ENCODE measurements at places on chromosomes 7 and 10. TPM values are rescaled to one million over a fixed set of nuclear protein-coding genes. Genes with fewer than 3 reads are reported as not detected.

ASAH2 gene
- total RNA-seq, result 1.9 TPM

DNA sequence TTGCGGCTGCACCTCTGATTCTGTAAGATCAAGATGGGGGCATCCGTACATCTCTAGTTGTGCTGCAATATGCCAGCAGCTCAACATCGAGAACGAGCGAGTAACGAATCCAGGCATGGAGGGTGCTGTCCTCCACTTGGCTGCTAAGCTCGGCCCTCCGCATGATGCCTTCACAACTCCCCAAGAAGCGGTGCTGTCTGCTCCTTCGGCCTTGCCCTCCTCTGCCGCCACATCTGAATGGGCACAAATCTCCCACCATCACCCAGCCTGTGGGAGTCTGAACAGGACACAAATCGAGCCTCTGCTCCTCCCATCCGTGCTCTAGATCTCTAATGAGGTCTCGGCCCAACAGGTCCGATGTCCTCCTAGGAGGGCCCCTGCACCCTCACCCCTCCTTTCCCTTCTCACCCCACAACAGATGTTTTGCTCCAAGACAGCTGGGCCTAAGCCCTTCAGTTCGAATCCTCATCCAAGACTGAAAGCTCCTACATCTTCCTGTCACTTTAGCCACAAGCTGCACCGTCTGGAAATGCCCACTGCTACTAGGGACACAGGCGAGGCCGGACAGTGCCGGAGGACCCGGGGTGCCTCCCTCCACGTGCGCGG is 86.7 kb downstream of the ZNF33B start:
- peaks cover 1% of the 10 kb centered on the region for H3K36me3 ChIP-seq
- no peak overlapping the region for H3K27ac ChIP-seq
- H3K4me1 ChIP-seq, result peaks cover 17% of the 10 kb centered on the region
- no peak for DNase-seq
- H3K27me3 ChIP-seq, result no peaks in the 10 kb centered on the region
- H3K4me3 ChIP-seq, result peak overlapping the region; percentile 97

DNA sequence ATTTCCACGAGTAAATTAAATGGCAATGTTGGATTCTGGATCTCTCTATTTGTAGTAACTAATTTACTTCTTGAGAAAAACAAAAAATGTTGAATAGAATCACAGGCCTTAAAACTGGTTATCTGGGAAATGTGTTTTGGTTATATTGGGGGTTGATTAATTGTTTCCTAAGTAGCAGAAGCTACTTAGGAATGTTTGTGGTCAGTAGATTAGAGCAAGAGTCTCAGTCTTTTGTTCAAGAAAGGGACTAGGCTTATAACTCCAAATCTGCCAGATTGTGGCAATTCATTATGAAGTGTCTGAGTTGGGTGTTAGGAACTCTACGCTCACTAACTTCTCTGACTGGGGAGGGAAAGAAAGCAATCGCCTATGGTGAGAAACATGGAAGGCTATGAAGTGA is 244.3 kb upstream of the PHYHIPL start:
- no peaks in the 10 kb centered on the region for H3K36me3 ChIP-seq
- no peaks in the 10 kb centered on the region for H3K4me1 ChIP-seq
- no peak overlapping the region for H3K4me3 ChIP-seq
- no peak overlapping the region for H3K27ac ChIP-seq
- no peak for DNase-seq

GRCh38 chr10:75283078-75283670 is 47.4 kb upstream of the COMTD1 start:
- H3K36me3 ChIP-seq, result no peaks in the 10 kb centered on the region
- no peak overlapping the region for H3K4me3 ChIP-seq
- no peak for DNase-seq
- H3K27me3 ChIP-seq, result peaks cover 25% of the 10 kb centered on the region
- H3K27ac ChIP-seq, result no peak overlapping the region

OR2A42 gene
- total RNA-seq, result 0.10 TPM

PDIA4 gene
- total RNA-seq, result 36.5 TPM

ST8SIA6 gene
- not detected for total RNA-seq

DNA sequence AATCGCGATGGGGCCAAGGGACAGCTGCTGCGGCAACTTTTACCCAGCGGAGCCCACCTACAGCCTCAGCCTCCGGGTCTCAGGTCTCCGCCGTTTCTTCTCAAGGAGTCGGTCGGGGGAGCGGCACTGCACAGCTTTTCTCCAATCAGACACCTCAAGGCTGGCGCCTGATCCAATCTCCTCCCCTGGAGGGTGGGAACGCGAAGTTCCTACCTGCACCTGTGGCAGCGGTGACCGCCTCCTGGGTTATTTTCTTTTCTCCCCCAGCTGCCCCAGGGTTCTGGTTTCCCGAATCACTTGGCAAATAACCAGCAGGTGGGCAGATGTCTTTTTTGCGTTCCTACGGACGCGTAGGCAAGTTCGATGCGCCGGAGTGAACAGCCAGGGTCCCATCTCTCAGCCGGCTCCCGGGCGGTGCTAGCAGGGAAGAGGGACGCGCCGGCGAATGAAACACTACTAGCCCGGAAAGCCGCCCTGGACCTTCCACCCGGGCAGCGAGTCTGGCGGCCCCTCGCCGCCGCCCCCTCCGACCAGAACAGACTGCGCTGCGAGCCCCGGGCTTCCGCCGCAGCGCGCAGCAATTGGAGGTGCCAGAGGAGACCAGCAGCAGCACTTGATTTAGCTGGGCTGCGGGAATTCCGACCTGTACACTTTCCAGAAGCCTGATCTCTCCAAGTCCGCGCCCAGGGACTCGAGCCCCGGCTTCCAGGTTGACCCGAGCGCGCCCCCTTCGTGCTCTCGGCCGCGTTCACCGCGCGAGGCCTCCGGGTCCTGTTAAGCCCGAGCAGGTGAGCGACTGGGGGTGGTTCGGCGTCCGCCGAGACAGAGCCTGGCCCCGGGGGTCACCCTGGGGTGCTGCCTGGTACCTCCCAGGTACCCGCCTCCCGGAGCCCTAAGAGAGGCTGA is at the start of gene PRR15:
TSS of gene PRR15 (plus strand) at position 246 of the 906 bp plus-strand sequence. CDS start 2,495 bp downstream, outside the sequence.
- no peak within 1 kb of the TSS for H3K27ac ChIP-seq
- H3K4me1 ChIP-seq, result peaks cover 38% of the 10 kb centered on the region
- H3K27me3 ChIP-seq, result no peaks in the 10 kb centered on the region
- peak within 1 kb of the TSS; percentile 36 for H3K4me3 ChIP-seq
- H3K36me3 ChIP-seq, result no peaks in the 10 kb centered on the region

DNA sequence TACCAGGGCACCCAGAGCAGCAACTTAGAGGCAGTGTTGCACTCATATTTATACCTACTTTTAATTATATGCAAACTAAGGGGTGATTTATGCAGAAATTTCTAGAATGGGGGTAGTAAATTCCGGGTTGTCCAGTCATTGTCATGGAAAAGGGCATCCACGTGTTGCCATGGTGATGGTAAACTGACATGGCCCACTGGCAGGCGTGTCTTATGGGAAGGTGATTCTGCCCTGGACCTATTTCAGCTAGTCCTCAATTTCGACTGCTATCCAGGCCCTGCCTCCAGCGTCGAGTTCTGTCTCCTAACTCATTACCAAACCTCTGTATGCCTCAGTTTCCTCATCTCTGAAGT is 12.8 kb downstream of the SNX8 start:
- H3K4me1 ChIP-seq, result peaks cover 69% of the 10 kb centered on the region
- DNase-seq, result no peak

GRCh38 chr7:142997456-142997989 is 29.4 kb downstream of the OR9A2 start:
- DNase-seq, result no peak
- H3K4me3 ChIP-seq, result no peak overlapping the region
- H3K36me3 ChIP-seq, result no peaks in the 10 kb centered on the region
- no peak overlapping the region for H3K27ac ChIP-seq

FBXO24 gene
- total RNA-seq, result 2.2 TPM

GRCh38 chr7:681551-682307 is 44.8 kb upstream of the DNAAF5 start:
- H3K27ac ChIP-seq, result no peak overlapping the region
- no peak overlapping the region for H3K4me3 ChIP-seq

SMARCD3 gene
- total RNA-seq, result 0.29 TPM

DNA sequence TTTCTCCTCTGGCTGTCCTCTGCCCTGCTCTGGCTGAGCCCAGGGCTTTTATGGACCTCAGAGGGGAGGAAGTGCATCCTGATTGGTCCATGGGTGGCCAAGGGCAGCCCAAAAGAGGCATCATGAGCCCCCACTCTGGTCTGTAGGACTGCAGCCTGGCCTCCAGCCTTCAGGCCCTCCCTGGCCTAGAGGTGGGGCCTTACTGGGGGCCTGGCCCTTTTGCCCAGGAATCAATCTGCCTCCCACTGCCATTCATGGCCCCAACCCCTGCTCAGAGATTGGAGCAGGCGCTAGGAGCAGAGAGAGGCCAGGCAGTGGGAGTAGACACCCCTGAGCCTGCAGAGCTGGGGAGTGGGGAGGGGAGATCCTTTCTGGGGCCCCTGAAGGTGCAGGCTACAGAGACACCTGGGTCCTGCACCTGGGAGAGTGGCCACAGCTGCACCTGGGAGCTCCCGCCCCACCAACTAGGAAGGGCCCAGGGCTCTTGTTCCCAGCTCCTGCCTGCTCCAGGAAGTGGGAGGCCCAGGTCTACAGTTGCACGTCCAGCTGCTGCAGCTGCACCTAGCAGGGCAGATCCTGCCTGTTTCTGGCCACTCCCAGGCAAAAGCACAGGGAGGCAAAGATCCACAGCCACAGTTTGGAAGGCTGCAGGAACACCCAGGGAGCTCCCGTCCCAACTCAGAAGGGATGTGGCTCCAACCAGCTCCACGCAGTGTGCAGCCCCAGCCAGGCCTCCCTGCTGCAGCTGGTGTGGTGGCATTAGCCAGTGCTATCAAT is 6.4 kb upstream of the DYNC2I1 start:
- H3K4me1 ChIP-seq, result no peaks in the 10 kb centered on the region
- H3K36me3 ChIP-seq, result no peaks in the 10 kb centered on the region
- no peak overlapping the region for H3K4me3 ChIP-seq
- no peak overlapping the region for H3K27ac ChIP-seq

DNA sequence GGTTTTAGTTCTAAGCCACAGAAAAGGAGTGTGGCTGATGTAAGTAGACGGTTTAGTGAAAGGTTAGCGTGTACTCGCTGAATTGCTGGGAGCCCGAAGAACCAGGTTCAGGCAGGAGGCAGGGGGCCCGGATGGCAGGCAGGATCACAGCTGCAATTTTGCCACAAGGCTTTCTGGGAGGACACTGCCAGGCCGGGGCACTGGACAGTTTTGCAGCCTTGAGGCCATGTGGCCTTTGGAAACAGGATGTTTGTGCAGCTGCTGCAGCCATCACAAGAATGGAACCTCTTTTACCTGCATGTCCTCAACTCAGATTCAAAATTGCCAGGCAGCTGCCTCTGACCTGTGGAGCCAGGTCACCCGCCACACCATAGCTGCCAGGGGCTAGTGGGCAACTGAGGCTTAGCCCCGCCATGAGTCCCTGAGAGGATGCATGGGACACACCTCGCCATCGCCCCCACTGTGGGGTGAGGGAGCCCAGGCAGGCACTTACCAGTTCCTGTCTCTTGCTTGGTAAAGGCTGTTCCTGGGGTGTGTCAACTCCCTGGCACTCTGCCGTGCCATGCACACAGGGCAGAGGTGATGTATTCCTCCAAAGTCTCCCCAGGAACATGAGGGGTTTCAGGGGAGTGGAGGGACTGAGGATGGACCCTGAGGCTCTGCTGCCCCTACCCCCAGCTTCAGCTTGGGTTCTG is 188.6 kb downstream of the RPS24 start:
- no peaks in the 10 kb centered on the region for H3K27me3 ChIP-seq
- H3K27ac ChIP-seq, result no peak overlapping the region
- H3K36me3 ChIP-seq, result no peaks in the 10 kb centered on the region
- no peak overlapping the region for H3K4me3 ChIP-seq

CYP26A1 gene
- total RNA-seq, result not detected

DGKI gene
- total RNA-seq, result not detected

ITGB1 gene
- 128 TPM for total RNA-seq

AOC1 gene
- not detected for total RNA-seq

RBP3 gene
- total RNA-seq, result not detected

Data from B cell (primary cell).